ENCODE measurements at places on chromosomes 13 and 19.
A peak's percentile ranks its signal among the peaks of the same experiment; 100 is the strongest.

- DNase-seq, result no peak
Measured at GRCh38 chr19:39083983-39084731, at the start of gene ACP7. TSS of gene ACP7 (plus strand) at chr19:39084368. CDS start at chr19:39085270, 902 bp downstream.

DNA sequence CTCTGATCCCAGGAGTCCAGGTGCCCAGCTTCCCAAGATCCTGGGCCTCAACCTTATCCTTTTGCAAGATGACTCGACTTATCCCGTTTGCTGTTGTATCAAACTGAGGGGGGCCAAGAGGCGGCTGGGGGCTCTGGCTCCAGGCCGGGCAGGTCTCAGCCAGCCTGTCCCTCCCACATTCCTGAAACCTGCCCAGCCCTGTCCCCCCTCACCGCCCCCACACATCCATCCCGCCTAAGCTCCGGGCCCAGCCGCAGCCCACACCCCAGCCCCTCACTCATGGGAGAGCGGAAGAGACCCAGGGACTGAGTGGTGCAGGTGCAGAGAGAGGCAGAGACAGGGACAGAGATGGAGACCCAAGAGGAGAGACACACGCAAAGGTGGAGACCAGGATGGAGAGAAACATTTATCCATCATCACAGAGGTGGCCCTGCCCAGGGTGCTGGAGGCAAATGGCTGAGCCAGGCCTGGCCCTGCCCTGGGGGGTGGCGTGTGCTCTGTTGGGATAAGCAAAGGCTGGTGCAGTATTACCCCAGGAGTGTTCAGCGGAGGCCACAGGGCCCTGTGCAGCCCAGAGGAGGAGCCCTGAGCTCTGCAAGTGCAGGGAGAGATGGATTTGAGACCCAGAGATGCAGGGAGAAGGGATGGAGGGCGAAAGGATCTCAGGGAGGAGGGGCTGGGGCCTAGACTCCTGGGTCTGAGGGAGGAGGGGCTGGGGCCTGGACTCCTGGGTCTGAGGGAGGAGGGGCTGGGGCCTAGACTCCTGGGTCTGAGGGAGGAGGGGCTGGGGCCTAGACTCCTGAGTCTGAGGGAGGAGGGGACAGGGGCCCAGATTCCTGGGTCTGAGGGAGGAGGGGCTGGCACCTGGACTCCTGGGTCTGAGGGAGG lies 1.6 kb downstream of the BCAM start:
- DNase-seq, result no peak

GRCh38 chr19:3451451-3451866 lies 28.9 kb downstream of the SMIM24 start:
- no peak for DNase-seq

DNA sequence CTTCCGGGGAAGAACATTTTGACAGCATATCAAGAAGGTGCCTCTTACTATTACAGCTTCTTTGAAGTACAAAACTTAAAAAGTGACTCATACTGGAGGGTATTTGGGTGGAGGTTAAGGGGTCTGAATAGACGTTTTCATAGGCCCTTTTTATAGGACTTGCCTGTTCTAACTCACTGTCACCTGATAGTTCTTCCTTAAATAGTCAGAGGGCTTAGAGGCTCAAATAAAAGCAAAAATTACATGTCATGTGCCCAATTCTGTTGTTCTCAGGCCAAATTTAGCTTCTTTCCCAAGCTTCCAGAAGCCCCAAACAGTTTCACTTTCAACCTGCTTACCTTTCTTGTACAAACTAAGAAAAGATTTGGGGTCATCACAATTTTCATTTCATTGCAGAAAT lies 16.1 kb upstream of the SLC46A3 start:
- no peak for DNase-seq

DNA sequence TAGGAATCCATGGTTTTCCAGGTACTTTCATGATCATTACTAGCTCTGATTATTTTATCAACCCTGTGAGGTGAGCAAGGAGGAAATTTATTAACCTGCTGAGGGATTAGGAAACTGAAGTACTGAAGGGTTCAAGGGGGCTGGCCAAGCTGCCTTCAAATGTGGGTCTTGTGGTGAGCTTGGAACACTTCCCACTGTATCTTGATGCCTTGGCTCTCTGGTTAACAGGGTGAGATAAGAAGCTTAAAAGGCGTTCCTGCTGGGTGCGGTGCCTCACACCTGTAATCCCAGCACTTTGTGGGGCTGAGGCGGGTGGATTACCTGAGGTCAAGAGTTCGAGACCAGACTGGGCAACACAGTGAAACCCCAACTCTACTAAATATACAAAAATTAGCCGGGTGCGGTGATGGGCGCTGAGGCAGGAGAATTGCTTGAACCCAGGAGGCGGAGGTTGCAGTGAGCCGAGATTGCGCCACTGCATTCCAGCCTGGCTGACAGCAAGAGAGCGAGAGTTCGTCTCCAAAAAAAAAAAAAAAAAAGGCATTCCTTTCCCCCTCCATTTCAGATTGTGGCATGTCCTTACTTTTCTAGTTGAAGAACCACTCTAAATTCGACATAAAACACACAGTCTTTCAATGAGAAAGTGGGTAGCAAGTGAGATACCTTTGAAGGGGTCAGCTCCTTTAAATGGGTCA lies 70.2 kb downstream of the KLF2 start:
- DNase-seq, result no peak

DNA sequence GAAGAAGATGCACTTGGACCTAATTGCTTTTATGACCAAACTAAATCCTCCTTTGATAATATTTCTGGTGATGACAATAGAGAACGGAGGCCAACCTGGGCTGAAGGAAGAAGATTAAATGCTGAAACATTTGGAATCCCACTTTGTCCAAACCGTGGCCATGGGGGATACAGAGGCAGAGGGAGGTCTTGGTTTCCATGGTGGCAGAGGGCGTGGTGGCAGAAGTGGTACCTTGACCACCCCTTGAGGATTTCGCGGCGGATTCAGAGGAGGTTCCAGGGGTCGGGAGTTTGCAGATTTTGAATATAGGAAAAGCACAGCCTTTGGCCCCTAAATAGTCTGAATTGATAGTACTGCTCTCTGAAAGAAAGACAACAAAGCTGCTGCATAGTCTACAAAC lies 7.2 kb upstream of the LILRB3 start:
- no peak for DNase-seq

GRCh38 chr19:50203281-50204080 lies at the start of gene MYH14:
TSS of gene MYH14 (plus strand) at chr19:50203622. CDS start at chr19:50210366, 6,744 bp downstream.
- DNase-seq, result peak; percentile 93

DNA sequence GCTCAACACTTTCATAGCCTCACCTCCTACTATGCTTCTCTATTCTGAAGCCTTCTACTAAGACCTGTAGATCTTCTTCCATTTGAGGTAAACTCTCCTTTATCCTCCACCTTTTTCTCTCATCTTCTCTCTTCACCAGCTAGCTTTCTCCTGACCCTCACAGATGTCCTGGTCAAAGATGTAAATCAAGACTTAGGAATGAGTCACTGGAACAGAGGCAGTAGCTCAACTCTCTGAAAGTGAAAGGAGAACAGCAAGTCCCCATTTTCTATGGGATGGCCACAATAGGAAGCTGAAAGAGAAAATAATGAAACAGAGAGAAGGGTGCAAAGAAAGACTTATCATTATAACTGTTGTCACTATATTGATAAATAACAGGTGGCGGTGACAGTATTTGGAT lies 86.1 kb upstream of the DOCK9 start:
- DNase-seq, result no peak

DNA sequence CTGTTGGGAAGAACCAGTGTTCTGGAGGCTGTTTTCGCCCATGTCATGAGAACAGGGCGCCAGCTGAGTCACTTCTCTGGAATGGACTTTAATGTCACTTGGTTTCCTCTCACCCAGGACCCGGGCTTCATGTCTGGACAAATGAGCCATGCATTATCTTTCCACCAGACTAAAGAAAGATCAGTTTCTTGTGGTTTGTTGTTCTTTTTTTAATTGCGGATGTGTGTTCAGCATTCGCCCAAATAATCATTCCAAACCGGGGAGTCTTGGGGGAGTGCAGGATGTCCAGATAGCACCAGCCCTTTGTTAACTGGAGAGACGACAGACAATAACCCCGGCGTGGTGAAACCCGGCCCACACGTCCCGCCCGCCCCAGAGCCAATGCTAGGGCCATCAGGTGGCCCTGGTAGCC lies 102.5 kb downstream of the COL4A2 start:
- no peak for DNase-seq

DNA sequence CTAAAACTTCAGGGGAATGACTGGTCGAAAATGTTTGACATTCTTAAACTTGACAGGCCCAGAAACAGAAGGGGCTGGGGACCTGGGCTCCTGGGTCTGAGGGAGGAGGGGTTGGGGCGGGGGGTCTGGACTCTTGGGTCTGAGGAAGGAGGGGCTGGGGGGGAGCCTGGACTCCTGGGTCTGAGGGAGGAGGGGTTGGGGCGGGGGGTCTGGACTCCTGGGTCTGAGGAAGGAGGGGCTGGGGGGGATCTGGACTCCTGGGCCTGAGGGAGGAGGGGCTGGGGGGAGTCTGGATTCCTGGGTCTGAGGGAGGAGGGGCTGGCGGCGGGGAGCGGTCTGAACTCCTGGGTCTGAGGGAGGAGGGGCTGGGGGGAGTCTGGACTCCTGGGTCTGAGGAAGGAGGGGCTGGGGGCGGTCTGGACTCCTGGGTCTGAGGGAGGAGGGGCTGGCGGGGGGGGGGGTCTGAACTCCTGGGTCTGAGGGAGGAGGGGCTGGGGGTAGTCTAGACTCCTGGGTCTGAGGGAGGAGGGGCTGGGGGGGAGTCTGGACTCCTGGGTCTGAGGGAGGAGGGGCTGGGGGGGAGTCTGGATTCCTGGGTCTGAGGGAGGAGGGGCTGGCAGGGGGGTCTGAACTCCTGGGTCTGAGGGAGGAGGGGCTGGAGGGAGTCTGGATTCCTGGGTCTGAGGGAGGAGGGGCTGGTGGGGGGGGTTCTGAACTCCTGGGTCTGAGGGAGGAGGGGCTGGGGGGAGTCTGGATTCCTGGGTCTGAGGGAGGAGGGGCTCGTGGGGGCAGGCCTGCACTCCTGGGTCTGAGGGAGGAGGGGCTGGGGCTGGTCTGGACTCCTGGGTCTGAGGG lies 5.5 kb upstream of the KLK6 start:
- no peak for DNase-seq

- no peak for DNase-seq
Measured at GRCh38 chr13:28181413-28181812, 43.1 kb downstream of the PAN3 start.

DNA sequence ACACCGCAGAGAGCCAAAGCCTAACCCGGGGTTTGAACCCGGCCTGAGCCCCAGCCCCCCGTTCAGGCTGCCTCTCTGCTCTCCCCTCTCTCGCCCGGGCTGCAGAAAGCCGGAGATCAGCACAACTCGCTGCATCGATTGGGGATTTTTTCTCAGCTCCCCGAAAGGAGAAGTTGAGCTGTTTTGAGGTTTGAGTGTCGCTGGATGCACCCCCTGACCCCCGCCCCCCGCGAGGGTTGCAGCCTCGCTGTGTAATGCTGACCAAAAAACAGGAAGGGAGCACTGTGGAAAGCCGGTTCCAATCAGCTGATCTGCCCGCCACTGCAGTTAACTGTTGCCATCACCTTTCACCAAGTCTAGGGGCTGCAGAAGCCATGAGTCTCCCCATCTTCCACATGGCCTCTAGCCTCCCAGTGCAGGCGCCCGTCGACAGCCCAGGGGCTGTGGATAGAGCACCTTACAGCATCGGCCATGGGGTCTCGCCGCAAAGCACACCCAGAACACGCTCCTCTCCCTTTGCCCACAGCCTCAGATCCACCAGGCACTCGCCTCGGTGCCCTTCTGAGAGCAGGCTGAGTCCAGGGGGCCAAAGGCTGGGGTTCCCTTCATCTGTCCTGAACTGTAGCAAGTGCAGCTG lies 34.5 kb downstream of the MYO9B start:
- DNase-seq, result peak; percentile 65

DNA sequence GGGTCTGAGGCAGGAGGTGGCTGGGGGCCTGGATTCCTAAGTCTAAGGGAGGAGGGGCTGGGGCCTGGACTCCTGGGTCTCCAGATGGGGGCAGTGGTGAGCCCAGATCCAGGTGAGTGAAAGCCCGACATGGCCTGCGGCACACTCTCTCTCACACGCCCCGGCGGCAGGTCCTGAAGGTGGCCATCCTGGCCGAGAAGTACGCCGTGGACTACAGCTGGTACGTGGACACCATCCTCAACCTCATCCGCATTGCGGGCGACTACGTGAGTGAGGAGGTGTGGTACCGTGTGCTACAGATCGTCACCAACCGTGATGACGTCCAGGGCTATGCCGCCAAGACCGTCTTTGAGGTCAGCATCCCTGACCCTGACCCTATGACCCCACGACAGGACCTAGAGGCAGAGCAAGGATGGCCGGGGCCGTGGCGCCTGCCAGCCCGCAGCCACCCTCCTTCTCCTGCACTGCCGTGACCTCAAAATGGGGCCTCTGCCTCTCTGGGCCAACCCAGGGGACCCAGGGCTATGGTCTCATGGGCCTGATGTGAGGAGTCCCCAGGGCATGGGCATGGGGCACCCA lies 13.2 kb downstream of the FUZ start:
- no peak for DNase-seq

Measured in transverse colon (tissue), 4 donors.